ENCODE measurements at places on chromosomes 6 and 20.

- no peak for DNase-seq
Measured at GRCh38 chr6:3211681-3212080, 15.8 kb downstream of the TUBB2B start.

GRCh38 chr6:27867945-27868300 lies 44.3 kb downstream of the OR2B2 start:
- no peak for DNase-seq

- no peak for DNase-seq
Measured at GRCh38 chr6:44470746-44471145, 83.2 kb downstream of the CDC5L start.

GRCh38 chr20:58627212-58628072 lies 23.6 kb upstream of the STX16 start:
- DNase-seq: no peak

DNA sequence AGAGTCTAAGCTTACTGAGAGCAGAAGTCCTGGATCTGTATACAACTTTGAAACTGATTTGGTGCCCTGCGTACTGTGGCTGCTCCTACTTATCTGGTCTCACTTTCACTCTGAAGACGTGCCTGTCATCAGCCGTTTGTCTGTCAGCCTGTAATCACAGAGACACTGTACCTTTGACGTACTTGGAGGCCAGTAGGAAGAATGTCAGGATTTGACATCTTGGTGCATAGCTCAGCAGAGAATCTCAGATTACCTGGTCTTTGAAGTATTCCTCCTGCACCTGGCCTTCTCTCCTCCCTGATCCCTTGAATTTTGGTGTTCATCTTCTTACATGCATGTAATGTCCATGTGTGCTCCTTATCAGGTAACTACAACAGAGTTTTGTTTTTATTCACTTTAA lies 37.7 kb downstream of the DSE start:
- DNase-seq: no peak

- DNase-seq: no peak
Measured at GRCh38 chr6:1781152-1781816, 171.6 kb downstream of the FOXC1 start.

DNA sequence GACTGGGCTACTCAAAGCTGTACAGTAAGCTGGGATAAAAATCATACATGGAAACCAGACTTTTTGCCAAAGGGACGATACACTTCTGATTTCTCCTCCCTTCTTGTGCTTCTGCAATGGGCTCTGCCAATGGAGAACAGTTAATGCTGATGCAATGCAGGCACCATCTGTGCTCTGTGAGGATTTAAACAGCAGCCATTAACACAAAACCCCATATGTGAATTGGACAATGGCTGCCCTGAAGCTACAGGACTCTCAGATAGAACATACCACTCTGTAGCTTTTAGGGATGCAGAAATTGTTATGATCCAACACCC lies 71.9 kb downstream of the GJA10 start:
- no peak for DNase-seq

GRCh38 chr6:138815797-138816528 lies 20.1 kb downstream of the ECT2L start:
- DNase-seq: peak; percentile 8

DNA sequence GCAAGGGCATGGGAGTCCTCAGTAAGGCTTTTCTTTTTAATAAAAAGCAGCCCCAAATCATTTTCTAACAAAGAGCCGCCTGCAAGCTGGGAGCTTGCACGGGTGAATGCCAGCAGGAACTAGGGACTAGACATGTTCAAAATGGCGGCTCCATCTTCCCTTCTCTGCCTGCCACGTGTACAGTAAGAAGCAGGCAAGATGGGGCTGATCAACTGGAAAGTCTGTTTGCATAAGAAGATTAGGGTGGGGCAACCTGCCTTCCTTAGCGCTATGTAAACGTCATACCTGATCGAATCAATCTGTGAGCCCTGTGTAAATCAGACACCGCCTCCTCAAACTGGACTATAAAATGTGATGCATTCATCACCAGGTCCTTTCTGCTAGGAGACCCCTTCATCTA lies 299.4 kb upstream of the SOX4 start:
- no peak for DNase-seq

- no peak for DNase-seq
Measured at GRCh38 chr6:18055714-18056382, 66.6 kb downstream of the NHLRC1 start.

DNA sequence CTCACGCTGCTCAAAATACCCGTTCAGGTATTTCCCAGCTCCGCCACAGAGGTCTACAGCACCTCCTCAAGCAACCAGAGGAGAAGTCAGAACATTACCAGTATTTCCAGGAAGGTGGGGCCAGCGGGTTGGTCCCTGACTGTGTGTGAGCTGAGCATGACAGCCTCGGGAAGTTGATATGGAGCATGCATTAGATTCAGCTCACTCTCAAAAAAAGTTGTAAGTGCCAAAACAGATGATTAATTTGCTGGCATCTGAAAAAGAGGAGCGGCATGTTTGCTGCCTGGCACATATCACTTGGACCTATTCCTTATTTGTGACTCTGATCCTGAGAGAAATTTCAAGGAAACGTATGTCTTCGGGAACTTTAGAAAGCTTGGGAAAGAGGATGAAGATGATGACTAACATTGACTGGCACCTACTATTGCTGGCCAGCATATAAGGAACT lies 32.3 kb downstream of the ELOVL2 start:
- no peak for DNase-seq

- DNase-seq: no peak
Measured at GRCh38 chr20:32558526-32558925, 26.6 kb downstream of the NOL4L start.

DNA sequence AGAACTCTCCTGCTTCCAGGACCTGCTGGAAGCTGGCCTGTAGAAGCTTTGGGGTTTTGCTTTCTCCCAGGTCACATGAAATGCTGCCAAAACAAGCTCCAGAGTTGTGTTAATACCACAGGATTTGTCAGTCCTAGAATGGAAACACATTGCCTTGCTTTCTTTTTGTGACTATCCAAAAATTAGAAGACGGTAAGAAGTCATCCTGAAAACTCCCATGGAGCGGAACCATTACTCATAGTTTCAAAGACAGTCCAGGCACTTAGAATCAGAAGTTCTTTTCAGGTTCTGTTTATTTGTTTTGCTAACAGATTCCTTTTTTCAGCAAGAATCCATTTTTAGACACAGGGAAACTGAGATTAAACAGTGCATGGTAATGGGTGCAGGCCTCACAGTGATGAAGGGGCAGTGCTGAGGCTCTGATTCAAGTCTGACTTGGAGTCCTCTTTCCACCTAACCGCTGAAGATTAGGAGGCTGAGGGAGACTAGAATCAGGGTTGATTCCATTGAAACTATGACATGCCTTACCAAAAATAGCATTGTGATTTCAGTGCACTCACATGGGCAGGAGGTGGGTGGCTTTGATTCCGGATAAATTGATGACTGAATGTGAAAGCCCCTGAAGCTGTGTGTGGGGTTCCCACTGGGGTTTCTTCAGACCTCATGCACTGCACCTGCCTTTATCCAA lies 72.2 kb upstream of the NAA20 start:
- DNase-seq: no peak

- no peak for DNase-seq
Measured at GRCh38 chr20:4069751-4070150, 54.4 kb upstream of the RNF24 start.

DNA sequence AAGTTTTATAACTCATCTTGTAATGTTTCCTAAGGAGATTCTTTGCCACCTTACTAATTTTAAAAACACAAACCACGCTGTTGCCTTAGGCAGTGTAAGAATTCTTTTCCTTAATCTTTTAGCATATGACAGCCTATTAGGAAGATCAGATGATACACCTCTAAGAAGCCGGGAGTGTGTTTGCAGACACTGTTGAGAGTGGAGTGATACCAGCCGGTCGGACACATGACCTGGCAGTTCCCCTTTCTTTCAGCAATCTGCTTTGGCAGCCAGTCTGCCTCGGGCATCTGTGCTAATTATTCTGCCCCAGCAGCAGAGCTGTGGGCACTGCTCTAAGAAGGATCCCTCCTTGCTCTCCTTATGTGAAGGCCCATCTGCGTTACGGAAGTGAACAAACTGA lies 50.9 kb downstream of the PLCB4 start:
- DNase-seq: no peak

GRCh38 chr6:3490625-3490980 lies 33.8 kb upstream of the SLC22A23 start:
- no peak for DNase-seq

- no peak for DNase-seq
Measured at GRCh38 chr6:46961232-46961631, 39.5 kb upstream of the ADGRF5 start.

GRCh38 chr6:156924246-156924645 lies 147.1 kb downstream of the ARID1B start:
- no peak for DNase-seq

DNA sequence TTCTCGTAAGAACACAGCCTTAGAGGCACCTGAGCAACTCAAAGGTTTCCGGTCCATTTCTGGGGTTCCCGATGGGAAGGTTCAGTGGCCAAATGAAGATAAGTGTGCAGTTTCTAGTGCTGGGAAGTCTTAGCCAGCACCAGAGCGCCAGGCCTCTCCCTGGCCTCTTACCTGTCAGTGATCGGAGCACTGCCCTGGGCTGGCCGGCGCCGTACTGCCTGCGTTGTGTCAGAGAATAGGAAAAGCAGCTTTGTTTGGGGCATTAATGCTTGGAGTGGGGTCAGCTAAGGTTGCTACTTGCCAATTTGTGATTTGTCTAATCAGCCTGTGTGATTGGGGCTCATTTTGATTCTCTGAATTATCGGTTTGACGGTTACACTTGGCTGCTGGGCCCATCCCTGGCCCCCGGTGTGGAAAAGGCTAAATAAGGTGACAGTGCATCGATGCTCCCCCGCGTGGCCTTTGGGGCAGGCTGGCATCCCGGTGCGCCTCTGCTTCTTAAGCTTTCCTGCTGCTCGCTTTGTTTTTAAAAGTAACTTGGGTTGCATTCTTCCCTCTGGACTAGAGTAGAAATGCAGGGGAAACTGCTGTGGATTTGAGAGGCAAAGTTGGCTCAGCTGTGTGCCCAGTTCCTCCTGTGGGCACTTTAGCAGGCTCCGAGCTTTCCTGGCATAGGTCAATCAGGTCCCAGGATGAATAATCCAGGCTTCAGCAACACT lies 51.8 kb downstream of the TCP11 start:
- DNase-seq: no peak

DNA sequence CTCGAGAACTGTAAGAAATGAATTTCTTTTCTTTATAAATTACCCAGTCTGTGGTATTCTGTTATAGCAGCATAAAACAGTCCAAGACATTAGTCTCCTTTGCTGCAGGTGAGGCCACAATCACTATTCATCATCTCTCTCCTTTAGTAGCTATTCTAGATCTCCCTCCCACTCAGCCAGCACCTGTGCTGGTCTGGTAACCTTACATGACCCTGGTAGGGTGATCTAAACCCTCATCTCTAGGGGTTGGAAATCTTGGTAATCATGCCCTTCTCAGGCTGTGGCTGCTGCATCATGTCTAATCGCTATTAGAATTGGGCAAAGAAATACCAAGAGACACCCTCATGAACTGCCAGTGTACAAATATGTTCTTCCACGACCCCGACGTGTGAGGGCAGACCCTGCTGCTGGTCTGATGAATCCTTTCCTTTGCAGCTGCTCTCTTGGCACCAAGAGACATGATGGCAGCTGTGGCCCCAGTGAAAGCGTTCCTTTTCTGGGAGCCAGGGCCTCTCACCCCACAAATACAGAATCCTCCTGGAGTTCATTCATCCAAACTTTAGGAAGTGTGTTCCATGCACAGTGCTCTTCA lies 23.0 kb upstream of the IGF2R start:
- DNase-seq: no peak

DNA sequence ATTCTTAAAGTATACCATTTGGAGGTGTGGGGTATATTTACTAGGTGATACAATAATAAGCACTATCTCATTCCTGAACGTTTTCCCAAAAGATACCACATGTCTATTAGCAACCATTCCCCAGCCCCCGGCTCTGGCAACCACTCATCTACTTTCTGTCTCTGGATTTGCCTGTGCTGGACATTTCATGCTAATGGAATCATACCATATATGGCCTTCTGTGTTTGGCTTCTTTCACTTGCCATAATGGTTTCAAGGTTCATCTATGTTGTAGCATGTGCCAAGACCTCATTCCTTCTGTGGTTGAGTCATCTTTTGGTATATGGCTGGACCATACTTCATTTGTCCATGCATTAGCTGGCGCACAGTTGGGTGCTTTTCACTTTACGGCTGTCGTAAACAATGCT lies 39.7 kb downstream of the BCAS4 start:
- DNase-seq: no peak

- DNase-seq: no peak
Measured at GRCh38 chr6:6001443-6001842, 5.3 kb downstream of the NRN1 start.

- DNase-seq: no peak
Measured at GRCh38 chr6:138538390-138539031, 39.2 kb upstream of the NHSL1 start.

GRCh38 chr6:169101036-169101805 lies 152.4 kb downstream of the THBS2 start:
- no peak for DNase-seq

DNA sequence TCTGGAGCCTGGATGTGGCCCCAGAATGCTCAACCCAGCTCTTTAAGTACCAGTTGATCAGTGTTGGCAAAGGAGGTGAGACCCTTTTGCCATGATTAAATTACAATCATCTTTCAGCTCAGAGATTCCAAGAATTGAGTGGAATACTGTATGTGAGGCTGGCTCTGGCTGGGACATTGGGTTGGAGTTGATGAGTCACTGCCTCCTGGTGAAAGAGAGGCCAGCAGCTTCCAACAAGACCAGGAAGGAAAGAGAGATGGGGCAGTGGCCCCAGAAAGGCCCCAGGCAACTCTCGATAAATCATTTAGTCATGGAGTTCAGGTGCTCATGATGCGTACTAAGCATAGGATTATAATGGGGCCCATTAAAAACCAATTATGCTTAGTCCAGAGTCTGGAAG lies 2.1 kb downstream of the TGM6 start:
- DNase-seq: no peak

DNA sequence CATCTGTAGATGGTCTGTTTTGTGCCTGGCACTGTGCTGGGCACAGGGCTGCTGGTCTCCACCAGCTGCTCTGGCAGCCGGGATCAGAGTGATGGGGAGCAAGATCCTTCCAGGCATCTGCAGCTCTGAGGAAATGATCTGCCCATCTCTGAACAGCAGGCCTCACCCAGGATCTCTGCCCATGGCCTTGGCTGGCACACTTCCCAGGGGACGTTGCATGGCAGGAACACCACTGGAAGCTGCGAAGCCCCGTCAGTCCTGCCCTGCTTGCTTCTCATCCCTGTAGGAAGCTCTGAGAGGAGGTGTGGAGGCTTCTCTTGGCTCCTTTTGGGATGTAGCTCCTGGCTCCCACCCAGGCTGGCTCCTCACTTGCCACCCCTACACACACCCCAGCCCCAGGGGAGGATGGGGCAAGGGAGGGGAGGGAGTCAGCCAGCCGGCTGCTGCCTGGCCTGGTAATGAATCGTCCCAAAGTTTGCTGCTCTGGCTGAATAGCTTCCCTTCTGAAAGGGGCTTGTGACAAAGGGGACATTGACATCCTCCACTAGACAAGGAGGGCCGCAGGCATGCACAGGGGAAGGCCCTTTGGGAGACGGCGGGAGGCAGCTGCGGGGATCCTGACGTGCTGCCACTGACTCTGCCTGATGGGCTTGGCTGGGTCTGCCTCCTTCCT lies 108.9 kb downstream of the VEGFA start:
- no peak for DNase-seq
